NCI-H2081 (cell line): ENCODE measurements at places on chromosomes 2 and 18.
A peak's percentile ranks its signal among the peaks of the same experiment; 100 is the strongest.

DNA sequence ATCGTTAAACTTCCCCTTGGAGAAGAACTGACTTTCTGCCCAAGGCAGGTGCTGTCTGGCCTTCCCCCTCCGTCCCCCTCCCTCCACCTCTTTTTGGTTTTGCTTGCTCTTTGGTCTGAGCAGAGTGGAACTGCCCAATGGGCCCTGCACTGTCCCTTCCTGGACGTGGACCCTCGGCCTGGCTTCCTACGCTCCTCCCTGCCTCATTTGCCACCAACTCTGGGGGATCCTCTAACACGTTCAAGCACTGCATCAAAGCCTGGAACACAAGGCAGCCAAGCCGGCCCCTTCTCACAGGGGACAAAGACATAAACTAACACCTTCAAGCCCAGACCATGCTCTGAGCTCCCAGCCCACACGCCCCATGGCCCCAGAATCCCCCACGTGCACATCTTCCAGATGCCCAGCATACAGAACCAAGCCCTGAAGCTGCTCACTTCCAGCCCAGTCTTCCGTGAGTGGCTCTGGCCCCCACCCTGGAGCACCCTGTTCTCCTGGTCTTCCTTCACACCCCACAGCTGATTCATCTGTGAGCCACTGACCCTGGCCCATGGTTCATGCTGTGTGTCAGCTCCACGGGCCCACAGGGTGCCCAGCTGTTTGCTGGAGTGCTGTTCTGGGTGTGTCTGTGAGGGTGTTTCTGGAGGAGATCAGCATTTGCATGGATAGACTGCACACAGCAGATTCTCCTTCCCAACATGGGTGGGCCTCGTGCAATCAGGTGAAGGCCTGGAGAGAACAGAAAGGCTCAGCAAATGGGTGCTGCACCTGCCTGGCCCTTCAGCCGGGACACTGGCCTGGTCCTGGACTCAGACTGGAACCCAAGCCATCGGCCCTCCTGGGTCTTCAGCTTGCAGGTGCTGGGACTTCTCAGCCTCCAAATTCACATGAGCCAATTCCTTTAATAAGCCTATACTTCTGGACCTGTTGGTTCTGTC is 247.1 kb upstream of the SALL3 start:
- no peak for DNase-seq

DNA sequence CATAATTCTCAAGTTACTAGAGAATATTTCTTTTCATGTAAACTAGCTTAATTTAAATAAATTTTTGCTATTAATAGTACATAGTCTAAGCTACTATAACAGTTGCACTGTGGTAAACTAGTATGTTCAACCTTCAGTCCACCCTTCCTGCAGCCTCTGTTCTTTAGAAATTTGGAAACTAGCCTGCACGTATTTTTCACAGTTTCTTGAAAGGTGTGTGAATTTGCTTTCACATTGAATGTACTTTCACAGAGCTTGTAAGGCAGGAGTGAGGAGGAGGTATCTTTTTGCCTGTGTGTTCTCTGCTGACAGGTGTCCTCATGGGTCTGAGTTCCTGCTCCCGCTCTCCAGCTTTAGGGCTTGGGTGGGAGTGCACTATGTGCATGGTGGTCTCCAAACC is 117.5 kb downstream of the ATP9B start:
- DNase-seq, result no peak

DNA sequence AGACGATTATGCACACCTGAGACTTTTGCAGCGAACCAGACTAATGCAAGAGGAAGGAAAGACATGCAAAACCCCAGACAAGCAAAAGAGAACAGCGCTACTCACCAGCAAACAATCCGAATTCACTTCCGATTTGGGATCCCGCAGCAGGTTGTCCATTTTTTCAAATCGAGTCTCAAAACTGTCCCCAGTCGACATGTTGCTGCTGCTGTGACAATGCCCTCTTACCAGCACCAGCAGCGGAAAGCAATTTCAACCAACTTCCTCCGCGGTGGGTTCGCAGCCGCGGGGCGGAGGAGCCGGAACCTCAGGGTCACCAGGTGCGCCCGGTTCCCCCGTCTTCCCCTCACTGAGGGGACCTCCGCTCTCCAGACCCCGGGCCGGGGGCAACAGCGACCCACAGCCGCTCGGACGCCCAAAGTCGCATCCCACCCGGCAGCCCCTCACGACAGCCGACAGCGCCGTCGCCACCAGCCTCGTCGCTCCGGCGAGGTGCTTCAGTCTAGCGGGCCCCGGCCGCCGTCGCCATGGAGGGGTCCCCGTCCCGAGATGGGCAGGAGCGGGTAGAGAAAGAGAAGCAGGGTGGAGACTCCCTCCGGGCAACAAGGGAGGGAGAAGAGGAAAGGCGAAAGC is 784 bp downstream of the ROCK1 start:
- DNase-seq, result peak; percentile 49

DNA sequence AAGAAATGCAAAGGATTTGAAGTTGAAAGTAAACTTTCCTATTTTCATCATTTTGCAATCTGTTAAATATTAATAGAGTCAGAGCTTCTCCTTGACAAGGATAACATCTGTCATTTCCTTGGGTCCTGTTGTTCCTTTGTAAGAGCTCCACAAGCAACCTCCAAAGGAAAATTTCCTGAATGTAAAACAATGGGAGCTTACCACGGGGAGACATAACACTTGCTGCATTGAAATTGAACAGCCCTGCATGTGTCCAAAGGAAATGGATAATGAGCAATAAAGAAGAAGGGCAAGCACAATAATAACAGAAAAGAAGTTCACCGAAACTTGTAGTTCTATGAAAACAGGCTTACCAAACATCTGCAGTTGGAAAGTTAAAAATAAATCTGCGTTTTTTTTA is 42.0 kb upstream of the SCG2 start:
- DNase-seq, result no peak

GRCh38 chr2:46367286-46367685 is 70.1 kb downstream of the EPAS1 start:
- no peak for DNase-seq

- DNase-seq, result no peak
Observed at GRCh38 chr2:219401606-219402005, 13.9 kb upstream of the DNPEP start.
